ENCODE measurements at places on chromosomes 3 and 15. TPM values are rescaled to one million over a fixed set of nuclear protein-coding genes. Genes with fewer than 3 reads are reported as not detected.
A peak's percentile ranks its signal among the peaks of the same experiment; 100 is the strongest.

DNA sequence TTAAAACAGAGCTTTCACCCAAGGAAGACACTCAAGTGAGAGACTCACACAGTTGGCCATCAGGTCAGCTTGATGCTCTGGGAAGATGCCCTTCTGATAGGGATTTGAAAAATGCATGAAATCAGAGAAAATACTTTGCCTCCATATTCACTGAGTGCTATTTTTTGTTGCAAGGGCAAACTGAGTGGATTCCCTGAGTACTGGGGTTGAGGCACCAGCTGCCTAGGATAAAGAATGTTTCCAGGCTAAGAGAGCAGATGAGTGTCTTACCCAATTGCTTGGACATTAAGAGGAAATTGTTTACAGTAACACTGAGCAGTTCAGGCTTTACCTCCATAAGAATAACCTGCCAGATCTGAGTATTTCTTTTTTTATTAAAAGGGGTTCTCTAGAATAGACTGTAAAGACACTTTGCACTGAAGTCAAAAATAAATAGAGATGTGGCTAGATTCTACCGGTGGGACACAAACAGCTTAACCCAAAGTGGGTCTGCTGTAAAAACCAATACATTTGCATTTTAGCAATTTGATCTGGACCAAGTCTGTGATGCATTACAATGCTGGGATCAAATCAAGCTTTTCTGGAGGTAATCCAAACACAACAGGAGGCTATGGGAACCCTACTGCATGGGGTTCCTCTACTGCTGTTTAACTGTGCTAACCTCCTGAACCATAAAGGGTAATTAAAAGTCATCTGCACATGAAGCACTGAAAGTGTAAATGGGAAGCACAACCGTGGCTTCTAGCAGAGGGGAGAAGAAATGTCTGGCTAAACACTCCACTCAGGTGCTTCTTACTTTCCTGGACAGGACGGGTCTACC, 238.8 kb upstream of the WNT5A start:
- DNase-seq = no peak

- peak; percentile 54 for DNase-seq
Observed at GRCh38 chr3:101010296-101010695, 17.1 kb upstream of the ABI3BP start.

MNS1 gene
- total RNA-seq = 2.2 TPM

- DNase-seq = no peak
Observed at GRCh38 chr15:51366920-51367319, 25.5 kb downstream of the GLDN start.

GRCh38 chr3:77780278-77780996, 740.5 kb downstream of the ROBO2 start:
- no peak for DNase-seq

DNA sequence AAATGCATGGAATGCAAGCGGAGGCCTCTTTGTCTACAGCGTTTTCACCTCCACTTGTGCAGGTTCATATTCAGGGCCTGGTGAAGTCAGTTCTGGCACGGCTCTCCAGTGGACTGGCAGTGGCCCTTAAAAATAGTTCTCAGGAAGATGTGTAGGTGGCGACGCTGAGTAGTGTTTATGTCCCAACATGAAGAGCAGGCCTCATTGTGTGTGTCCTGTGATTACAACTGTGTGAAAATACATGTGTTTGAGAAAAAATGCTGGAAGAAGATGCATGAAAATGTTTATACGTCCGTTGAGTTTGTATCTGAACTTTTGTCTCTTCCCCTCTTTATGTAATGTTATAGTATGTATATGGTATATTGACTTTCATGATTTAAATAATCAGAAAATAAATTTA, 7.2 kb downstream of the LIPC start:
- DNase-seq = no peak

DNA sequence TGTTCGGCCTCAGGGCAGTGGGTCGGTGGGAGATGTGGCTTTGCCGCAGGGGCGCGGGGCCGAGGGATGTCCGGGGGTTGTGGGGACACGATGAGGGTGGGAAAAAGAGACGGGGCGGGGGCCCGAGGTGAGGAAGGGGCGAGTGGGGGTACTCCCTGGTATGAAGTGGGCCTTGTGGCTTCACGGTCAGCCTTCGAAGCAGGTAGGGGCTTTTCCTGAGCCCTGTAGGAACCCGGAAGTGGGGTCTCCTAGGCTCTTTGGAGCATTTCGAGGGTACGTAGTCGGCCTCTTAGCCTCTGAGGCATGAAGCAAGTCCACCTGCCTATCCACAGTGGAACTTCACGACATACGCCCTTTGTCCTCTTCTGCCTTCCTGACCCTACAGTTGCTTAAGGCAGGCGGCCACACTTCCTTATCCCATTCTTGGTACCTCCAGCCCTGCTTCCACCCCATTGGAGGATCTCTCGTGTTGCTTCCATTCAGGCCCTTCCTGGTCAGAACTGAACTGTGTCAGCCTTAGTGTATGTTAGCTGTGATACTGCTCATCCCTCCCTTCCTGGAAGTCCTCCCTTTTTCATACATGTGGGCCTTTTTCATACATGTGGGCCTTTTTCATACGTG, 389 bp downstream of the ARPC4 start:
- DNase-seq = peak; percentile 89

- DNase-seq = peak; percentile 79
Observed at GRCh38 chr15:43218908-43219706, 1.7 kb downstream of the EPB42 start.

DNA sequence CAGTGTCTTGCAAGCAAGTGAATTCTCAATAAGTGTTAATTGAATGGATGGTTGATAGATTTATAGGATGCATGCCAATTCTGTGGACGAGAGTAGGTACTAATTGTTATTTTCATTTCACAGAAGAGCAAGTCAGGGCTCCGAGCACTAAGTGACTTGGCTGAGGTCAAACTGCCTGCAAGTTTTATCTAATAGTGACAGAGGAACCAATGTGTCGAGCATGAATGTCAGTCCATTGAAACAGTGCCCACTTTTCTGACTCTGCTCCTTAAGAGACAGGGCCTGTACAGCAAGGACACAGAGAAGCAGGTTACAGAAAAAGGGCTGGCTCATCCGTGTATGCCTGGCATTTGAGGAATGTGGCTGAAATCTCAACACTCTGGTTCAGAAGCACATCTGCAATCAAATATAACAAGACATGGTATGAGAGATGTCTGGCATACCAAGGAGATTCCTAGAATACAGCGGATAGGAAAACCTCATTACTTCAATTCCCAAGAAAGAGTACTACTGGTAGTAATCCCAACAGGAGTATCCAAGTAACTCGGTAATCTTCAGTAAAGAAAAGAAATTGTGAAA, 6.0 kb upstream of the B3GNT5 start:
- no peak for DNase-seq

DNA sequence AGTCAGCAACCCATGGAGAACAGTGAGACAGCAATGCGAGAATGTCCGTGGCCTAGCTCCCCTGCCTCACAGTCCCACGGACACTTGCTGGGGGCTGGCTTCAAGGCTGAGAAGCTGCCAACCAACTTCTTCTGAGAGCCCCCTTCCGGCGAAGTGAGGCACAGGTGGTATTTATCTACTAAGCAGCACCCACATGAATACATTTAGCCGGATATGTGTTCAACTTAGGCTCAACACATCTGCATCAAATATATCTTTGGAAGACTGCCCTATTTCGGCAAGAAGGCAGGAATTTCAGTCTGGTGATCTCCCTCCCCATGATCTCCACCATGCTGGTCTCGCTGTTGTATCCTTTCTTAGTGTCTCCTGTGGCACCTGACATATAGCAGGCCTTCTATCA, 340.9 kb upstream of the NR2E3 start:
- DNase-seq = no peak

- DNase-seq = peak; percentile 95
Observed at GRCh38 chr3:49699281-49699979, 10.1 kb downstream of the RNF123 start.

GRCh38 chr3:98521897-98522543, 682 bp downstream of the CLDND1 start:
- peak; percentile 38 for DNase-seq

- DNase-seq = no peak
Observed at GRCh38 chr3:39515681-39516441, 48.4 kb downstream of the MOBP start.

EHD4 gene
- total RNA-seq = 15.9 TPM

All from osteoblast (primary cell).